ENCODE measurements at places on chromosomes 11 and 22.

GRCh38 chr11:133978794-133979193 lies 22.0 kb upstream of the IGSF9B start:
- DNase-seq = no peak

DNA sequence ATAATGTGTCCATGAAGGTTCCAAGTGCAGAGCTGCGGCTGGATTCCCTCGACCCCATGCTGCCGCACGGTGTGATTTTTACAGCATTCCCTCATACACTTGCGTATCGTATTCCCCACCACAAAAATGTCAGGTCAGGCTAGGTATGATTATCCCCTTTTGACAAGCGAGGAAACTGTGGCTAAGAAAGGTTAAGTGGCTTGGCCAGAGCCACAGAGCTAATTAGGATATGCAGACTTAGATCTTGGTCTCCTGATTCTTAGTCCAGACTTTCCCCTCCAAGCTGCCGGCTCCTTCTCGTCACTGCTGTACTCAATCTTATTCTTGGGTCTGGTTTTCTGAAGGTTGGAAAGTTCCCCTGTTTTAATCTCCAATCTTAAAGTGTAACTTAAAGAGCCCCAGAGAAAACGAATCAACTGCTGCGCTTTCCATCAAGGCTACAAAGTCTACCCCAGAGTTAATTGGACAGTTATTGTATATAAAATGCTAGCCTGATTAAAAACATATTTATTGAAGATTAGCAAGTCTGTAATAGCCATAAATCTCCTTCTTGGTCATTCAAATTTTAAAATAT lies 176.6 kb downstream of the ADAMTS15 start:
- no peak for DNase-seq

DNA sequence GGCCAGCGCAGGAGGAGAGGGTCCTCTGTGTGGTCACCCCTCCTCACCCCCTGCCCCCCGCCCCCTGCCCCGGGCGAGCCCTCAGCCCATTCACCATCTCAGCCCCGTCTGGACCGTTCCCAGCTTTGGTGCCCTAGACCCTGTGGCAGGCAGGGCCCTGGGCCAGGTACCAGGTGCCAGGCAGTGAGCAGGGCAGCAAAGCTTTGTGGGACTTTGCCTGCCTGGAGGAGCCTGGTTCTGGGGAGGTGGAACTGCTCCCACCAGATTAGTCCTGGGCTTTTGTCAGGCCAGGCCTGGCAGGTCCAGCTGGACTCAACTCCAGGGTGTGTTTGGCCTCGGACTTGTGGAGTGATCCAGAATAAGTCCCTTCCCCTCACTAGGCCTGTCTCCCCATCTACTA lies 13.7 kb upstream of the MYRF start:
- DNase-seq = no peak

GRCh38 chr11:120561286-120561685 lies 49.7 kb downstream of the GRIK4 start:
- no peak for DNase-seq

- DNase-seq = no peak
These were observed 28.6 kb upstream of the PPARA start for GRCh38 chr22:46121523-46122287.

DNA sequence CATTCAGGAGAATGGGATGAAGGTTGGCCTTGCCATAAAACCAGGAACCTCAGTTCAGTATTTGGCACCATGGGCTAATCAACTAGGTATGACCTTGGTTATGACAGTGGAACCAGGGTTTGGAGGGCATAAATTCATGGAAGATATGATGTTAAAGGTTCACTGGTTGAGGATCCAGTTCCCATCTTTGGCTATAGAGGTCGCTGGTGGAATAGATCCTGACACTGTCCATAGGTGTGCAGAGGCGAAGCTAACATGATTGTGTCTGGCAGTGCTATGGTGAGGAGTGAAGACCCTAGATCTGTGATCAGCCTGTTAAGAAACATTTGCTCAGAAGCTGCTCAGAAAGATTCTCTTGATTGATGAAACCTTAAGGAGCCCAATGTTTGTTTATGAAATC lies 5.7 kb downstream of the NF2 start:
- no peak for DNase-seq

DNA sequence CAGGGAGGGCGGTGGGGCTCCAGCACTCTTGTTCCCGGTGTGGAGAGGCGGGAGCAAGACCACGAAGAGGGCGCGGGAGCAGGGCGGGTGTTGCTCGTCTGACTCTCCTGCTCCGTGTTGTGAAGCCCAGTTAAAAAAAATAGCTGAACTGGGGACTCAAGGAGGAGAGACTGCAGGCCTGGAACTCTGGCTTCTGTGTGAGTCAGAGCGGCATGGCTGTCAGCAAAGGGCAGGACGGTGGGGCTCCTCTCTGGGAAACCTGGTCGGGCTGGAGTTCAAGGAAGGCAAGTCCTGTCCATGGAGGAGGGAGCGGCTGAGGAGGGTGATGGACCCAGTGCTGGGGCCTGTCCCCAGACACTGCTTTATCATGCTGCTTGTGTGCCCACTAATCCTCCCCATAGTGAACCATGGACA lies 152.3 kb downstream of the FEZ1 start:
- no peak for DNase-seq

DNA sequence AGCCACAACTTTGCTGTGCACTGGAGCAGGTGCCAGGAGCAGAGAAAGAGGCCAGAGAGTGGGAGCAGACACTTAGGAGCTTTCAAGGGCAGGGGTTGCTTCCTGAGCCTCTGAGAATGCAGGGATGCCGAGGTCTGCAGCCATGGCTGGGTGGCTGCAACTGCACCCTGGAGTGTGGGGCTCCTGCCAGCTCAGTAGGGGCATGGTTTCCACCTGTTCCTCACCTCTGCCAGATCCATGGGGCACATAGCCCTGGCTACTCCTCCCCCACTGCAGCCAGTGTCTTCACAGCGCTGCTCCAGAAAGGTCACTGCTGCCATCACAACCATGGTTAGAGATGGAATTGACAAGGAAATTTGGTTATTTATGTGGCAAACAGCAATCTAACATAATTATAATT lies 404.8 kb downstream of the CNTN5 start:
- no peak for DNase-seq

GRCh38 chr22:50520826-50521453 lies 4.5 kb downstream of the SCO2 start:
- DNase-seq = no peak

DNA sequence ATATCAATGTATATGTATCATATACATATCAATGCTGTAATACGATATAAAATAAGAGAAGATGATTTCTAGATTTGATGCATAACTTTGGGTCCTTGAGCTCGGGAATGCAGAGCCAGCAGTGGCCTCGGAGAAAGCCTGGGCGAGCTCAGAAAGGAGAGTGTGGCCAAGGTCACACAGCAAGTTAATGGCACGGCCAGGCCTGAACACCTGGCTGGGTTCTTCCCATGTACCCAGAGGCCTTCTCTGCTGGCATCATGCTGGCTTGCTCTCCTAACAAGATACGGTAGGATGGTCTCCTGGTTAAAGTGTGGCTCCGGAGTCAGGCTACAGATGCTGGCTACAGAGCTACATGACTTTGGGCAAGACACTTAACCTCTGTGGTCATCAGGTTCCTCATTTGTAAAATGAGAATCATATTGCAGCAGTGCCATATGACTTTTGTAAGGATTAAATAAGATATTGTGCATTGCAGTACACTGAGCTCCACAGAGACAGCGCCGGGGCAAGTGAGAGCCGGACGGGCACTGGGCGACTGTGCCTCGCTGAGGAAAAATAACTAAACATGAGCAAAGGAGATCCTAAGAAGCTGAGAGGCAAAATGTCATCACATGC lies 29.9 kb downstream of the TPST2 start:
- no peak for DNase-seq

DNA sequence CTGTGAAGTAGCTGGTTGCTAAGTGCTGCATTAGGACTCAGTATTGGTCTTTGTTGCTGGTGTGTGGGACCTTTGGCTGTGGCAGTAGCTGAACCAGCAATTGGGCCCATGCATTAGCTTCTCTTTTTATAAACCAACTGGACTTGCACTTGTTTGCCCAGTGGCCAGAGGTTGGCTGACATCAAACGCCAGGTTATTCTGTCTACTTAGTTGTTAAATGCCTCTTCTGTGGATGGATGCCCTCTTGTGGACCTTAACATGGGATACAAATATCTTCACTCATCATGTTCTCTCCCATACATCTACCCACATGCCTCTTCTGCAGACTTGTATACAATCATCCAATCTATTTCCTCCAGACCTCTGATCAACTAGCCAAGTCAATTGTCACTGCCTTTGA lies 26.4 kb upstream of the ARHGAP20 start:
- DNase-seq = no peak

GRCh38 chr11:17403980-17404759 lies 15.7 kb upstream of the KCNJ11 start:
- DNase-seq = no peak

- DNase-seq = no peak
These were observed 24.0 kb downstream of the CHID1 start for GRCh38 chr11:886568-886967.

GRCh38 chr11:134398644-134399292 lies 13.3 kb downstream of the B3GAT1 start:
- no peak for DNase-seq

GRCh38 chr11:2148595-2148994 lies 9.4 kb upstream of the IGF2 start:
- DNase-seq = no peak

DNA sequence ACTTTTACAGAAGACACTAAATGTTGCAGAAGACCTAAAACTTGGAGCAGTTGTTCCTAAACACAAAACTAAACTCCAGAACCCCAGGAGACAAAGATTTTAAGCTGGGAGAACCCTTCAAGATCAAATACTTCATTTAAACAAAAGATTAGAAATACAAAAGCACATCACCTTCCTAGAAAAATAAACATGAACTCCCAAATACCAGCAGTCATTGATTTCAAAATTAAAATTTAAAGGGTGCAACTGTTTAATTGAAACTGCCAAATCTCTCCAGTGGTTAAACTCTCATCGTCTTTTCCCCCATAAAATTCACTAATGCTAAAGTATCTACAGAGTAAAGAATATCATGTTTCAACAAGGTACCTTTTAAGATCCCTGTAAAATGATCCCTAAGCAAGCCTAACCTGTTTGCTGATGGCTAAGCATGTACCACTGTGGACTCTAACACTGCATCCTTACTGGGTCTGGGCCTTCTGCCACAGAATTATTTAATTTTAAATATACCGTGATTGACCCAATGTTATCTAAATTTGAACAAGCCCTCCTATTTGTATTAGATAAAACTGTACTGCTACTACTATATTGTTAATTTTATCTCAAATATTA lies 53.7 kb upstream of the CCDC34 start:
- DNase-seq = no peak
